ENCODE measurements at places on chromosomes 5 and 9. TPM values are rescaled to one million over a fixed set of nuclear protein-coding genes. Genes with fewer than 3 reads are reported as not detected.

- DNase-seq: no peak
Measured at GRCh38 chr5:29169886-29170285, 2023.6 kb upstream of the CDH6 start.

The RLN2 gene
- not detected for total RNA-seq

- no peak for DNase-seq
Measured at GRCh38 chr9:124932333-124932732, 8.6 kb downstream of the GOLGA1 start.

DNA sequence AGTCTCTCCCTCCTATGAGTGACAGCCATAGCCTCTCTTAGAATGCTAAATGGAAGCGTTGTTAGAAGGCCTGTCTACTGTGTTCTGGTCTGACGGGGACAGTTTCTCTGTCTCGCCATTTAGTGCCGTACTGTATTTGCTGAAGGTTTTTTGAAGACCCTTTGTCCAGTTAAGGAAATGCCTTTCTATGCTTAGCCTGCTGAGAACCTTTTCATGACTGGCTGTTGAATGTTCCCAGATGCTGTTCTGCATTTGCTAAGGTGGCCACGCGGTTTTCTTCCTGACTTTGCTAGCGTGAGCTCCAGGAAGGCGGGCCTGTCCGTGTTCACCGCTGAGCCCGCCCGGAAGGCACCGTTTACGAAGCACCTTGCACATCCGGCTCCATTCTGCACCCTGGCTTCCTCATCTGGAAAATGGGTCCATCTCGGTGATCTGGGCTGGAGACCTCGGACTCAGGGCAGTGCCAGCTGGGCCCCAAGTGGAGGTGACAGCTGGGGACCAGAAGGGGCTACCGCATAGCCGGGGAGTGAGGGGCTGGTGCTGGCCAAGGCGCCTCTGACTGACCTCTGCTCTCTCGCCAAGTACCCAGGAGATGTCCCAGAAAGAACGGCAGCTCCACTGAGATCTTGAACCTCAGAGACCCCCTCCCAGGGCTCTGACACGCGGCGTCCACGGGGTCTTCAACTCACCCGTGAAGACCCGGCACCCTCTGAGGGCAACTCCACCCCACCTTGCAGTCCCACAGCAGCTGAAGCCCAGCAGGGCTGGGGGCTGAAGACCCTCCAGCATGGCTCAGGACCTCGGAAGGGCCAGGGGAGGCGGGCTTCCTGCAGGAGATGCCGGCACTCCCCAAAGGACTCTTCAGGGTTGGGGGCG, 52.5 kb upstream of the NKD2 start:
- DNase-seq: no peak

DNA sequence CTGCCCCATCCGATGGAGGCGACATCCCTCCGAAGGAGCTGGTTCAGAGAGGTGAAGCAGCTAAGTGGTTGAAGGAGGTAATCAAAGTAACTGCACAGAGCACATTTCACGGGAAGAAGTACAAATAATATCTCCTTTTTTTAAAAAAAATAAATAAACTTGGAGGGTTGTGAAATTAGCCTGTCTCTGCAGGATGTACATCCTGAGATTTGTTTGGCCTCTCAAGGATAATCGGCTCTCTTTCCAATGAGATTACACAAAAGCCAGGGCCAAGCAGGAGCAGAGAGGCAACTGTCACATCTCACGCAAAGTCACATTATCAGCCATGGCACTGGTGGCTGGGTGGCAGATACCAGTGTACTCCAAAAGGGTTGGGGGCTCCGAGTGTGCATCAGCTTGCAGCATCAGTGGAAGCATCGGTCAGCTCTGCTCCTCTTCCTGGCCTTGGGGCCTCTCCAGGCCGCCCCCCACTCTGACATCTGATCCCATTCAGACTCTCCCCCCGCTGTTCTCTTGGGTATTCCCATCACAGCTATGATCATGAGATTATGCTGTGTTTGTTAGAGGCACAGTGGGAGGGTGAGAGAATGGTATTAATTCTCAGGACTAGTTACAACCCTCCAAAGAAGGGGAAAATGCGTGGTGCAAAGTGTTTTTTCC, 109.9 kb downstream of the UGCG start:
- no peak for DNase-seq

The LAMC3 gene
- 7.7 TPM for total RNA-seq

GRCh38 chr9:132026932-132027585, 52.6 kb downstream of the MED27 start:
- no peak for DNase-seq

GRCh38 chr5:56837956-56838355, 22.6 kb downstream of the MAP3K1 start:
- no peak for DNase-seq

The CSF1R gene
- total RNA-seq: 0.17 TPM

The CNTFR gene
- total RNA-seq: not detected

DNA sequence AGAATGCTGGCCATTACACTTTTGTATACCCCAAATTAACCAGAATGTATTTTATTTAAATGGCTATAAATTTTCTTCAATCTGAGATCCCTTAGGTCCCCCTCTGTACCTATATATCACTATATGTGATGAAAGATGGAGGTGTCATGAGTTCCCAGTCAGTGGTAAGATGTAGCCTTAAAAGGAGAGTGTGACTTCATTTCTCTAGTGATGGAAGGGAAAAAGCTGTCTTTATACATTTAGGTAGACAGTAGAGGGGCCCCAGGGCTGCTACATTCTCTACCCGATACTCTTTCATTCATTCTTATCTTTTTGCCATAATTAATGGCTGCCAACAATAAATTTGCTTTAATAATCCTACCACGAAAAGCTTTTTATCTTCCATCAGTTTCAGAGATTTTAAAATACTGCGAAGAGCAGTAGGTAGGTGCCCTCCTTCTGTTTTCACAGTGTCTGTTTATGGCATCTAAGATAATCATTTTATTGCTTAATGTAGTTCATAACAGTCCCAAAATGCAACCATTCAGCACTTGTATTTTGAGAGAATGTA, 301.3 kb downstream of the ZNF608 start:
- DNase-seq: no peak

- DNase-seq: no peak
Measured at GRCh38 chr9:35102465-35102768, 514 bp downstream of the STOML2 start.

DNA sequence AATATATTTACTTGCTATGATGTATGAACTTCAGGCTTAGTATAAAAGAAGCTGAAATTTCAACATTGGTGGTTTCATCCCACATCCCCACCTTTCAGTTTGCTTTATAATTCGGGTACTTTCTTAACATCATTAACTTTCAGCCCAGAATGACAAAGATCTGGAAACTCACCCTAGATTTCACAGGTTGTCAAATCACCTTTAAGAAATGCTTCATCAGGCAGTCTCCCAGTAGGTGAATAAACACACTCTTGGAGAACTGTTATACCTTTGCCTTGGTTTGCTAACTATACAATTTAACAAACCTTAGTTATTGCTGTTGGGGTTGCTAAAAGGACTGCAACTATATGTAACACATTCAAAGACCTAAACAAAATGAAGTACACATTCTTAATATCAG, 54.4 kb downstream of the MLANA start:
- no peak for DNase-seq

Data from HCT116 (cell line).